Posterior cingulate gyrus (tissue), 11 donors: ENCODE measurements at places on chromosomes 13 and 19.

DNA sequence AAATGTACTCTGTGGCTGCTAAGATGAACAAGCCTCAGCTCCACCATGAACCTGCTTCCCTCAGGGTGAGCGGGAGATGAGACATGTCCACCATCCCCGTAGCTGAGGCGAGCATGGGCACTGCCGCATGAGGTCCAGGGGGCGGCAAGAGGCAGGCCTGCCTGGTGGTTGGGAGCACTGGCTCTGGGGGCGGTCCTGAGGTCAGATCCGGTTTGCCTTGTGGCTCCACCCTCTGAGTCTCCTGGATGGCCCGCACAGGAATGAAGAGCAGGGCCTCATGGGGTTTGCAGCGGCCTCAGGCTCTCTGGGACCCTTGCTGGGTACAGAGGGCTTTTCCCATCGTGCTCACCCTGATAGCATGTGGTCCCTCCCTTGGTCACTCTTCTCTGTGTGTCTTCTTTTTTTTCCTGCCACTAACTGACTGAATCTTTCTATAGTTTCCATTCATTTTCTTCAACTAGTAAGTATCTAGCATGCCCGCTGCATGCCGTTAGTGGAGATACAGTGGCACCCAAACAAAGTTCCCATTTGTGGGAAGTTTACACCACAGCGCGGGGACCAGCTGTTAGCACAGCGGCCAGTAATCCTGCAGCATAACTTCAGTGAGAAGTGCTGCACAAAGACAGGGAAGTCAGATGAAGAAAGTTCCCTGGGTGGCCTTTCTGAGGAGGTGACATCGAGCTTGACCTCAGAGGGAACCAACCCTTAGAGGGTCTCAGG lies 37.3 kb downstream of the CAPN12 start:
- DNase-seq, result no peak

DNA sequence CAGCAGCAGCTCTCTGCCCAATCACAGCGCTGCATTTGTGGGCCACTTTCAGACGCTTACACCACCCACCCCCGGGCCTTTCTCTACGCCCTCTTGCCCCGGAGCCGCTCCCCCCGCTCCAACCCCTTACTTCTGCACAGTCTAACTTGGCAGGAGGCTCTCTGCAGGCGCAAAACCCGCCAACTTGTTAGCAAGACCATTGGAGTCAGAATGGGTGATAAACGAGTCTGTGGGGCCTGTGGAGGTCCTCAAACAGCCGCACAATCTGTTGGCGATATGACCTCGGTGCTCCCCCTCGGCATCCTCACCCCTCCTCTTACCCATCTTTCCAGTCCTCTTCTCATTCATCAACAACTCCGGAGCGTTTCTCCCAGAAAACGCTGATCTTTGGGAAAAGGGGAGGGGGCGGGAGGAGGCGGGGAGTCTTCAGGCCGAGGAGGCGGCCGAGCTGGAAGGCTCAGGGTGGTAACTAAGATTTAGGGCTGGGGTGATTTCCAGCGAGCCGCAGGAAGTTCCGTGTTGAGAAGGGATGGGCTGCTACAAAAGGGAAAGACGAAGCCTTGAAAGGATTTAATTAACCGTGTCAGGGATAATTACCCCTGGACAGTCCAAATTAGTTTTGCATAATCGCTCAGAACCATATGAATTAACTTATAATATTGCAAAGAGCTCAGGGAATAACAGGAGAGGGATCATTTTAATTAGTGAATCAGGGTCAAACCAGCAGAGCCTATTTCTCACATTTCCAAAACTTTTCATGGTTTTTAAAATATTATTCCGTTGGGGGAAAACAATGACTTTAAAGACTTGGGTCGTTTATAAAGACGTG lies 4.1 kb downstream of the SOX21 start:
- peak; percentile 53 for DNase-seq

DNA sequence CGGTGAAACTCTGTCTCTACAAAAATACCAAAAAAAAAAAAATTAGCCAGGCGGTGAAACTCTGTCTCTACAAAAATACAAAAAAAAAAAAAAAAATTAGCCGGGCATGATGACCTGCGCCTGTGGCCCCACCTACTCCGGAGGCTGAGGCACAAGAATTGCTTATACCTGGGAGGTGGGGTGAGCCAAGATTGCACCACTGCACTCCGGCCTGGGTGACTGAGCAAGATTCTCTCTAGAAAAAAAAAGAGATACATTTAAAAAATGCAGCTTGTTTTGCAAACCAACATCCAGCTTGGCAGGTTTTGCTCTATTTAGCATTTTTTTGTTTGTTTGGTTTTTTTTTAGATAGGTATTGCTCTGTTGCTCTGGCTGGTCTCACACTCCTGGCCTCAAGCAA lies 6.7 kb upstream of the PGPEP1 start:
- no peak for DNase-seq

DNA sequence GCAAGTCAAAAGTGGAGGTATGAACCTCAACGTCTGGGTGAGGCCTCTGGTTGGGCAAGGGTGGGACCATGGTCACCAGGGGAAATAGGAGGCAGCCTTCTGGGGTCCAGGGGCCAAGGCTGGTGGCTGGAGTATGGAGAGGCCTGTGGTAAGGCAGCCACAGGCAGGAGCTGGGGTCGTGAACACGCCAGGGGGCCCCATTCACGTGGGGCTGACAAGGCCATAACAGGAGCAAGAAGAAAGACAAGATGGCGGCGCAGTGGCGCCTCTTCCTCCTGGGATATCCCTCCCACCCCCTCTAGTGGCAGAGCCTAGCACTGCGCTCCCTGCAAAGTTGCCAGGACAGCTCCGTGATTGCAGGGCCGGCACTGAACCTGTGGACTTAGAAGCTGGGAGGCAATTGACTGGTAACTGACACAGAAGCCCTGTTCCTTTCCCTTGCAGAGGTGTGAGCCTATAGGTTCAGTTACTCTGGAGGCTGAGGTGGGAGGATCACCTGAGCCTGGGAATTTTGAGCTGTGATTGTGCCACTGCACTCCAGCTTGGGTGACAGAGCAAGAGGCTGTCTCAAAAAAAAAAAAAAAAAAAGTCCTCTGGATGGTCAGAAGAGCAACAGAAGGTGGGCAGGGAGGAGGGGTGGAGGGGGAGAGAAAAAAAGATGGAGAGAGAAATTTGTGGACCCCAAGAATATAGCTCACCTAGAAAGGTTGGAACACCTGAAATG lies 19.7 kb upstream of the EDDM13 start:
- DNase-seq, result peak; percentile 49

- DNase-seq, result no peak
Measured at GRCh38 chr13:23959231-23959862, 62.0 kb upstream of the C1QTNF9B start.
